ENCODE measurements at places on chromosomes 12 and 14.

DNA sequence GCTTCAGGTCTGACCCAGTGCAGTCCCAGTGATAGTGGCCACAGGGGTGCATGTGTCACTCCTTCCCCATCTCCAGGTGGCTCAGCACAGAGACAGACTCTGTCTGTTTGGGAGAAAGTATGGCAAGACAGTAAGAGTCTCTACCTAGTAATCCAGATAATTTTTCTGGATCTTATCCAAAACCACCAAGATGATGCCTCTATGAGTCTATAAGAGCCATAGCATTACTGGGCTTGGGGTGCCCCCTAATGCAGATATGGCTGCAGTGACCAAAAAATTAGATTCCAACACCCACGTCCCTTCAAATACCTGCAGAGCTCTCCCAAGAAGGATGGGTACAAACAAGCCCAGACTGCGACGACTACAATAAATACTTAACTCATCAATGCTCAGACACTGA is 123.8 kb downstream of the GRIP1 start:
- no peak for DNase-seq

DNA sequence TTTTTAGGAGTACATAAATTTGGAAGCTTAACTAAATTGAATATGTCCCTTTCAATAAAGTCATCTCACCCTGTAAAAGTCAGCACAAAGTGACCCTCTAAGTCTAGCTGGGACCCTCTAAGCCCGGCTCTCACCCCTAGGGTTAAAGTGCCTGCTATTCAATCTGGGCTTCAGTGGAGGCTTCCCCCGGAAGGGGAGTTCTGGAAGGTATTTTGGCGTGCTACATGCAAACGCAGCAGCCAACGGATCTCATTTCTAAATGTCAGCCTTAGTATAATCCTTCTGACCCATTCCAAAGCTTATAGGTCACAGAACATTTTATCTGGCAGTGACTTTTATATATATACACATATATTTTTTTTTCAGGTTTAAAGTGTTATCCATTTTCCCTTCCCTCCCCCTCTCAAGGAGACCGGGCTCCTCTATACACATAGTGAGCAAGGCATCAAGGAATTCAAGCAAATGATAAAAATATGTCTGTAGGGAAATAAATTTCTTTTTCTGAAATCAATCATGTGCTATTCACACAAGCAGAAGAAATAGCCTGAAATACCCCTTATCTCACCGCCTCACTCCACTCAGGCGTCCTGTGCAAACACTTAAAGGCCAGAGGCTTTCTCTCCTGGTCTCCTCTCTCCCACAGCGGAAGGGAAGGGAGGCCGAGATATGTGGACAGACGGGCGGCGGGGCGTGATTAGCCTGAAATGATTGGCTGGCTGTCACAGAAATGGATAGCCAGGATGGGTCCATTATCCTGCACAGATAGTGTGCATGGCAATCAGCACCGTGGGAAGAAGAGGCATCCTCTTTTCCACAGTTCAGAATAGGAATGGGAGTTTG is 301.7 kb downstream of the GALC start:
- no peak for DNase-seq

DNA sequence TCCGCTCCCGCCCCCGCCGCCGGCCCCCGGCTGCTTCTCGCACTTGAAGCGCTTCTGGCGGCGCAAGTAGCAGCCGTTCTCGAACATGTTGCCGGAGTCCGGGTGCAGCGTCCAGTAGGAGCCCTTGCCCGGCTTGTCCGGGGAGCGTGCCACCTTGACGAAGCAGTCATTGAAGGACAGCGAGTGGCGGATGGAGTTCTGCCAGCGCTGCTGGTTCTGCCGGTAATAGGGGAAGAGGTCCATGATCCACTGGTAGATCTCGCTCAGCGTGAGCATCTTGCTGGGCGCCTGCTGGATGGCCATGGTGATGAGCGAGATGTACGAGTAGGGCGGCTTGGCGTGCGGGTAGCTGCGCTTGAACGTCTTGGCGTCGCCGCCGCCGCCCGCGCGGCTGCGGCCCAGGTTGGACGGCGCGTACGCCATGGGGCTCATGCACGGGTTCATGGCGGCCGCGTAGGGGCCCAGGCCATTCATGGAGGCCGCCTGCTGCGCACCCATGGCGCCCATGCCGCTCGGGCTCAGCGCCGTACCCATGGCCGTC is 3.0 kb downstream of the FOXA1 start:
- no peak for DNase-seq

- DNase-seq: no peak
Measured at GRCh38 chr12:66744956-66745383, 66.1 kb upstream of the GRIP1 start.

GRCh38 chr12:4858386-4858785 is 51.3 kb upstream of the KCNA1 start:
- no peak for DNase-seq

- DNase-seq: no peak
Measured at GRCh38 chr14:49986343-49987014, 93.6 kb downstream of the ARF6 start.

- no peak for DNase-seq
Measured at GRCh38 chr12:99063182-99063581, 418.1 kb downstream of the APAF1 start.

GRCh38 chr14:83568141-83568540 is 1961.8 kb upstream of the FLRT2 start:
- DNase-seq: no peak

- no peak for DNase-seq
Measured at GRCh38 chr12:43267818-43268217, 284.2 kb downstream of the ADAMTS20 start.

- no peak for DNase-seq
Measured at GRCh38 chr12:74983917-74984316, 225.7 kb downstream of the KCNC2 start.

- no peak for DNase-seq
Measured at GRCh38 chr12:114152890-114153289, 186.8 kb upstream of the RBM19 start.

DNA sequence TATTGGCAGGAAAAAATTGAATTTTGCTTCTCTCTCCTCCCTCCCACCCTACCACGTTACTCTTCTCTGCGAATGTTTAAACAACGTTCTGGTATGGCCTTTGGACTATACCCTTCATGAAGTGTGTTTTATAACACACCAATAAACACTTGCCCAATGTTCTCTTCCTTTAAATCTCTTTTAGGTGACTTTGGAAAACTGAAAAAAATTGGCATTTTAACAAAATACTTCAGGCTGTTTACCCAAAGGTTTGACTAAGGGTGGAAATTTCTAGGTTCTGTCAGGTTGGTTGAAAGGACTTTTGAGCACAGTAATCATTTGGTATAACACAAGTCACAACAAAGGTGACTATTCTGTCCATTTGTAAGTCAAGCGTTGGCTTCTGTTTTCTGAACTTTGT is 446.8 kb downstream of the AEBP2 start:
- no peak for DNase-seq

DNA sequence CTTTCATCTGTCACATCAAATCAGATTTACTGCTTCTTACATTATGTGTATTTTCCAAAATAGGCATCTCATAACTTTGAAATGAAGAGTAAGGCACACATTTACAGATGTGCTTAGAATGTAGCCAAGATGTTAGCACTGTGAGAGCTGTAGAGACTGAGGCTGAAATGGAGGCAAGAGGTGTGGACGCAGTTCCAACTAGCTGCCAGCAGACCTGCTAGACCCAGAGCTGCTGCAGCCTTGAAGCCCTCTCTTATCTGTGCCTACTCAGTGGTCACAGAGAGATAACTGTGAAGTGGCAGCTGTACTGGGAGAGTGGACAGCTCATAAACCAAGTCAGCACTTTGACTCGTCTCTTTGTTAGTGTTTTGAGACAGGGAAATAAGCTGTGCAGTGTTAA is 470.9 kb downstream of the CCER1 start:
- no peak for DNase-seq

DNA sequence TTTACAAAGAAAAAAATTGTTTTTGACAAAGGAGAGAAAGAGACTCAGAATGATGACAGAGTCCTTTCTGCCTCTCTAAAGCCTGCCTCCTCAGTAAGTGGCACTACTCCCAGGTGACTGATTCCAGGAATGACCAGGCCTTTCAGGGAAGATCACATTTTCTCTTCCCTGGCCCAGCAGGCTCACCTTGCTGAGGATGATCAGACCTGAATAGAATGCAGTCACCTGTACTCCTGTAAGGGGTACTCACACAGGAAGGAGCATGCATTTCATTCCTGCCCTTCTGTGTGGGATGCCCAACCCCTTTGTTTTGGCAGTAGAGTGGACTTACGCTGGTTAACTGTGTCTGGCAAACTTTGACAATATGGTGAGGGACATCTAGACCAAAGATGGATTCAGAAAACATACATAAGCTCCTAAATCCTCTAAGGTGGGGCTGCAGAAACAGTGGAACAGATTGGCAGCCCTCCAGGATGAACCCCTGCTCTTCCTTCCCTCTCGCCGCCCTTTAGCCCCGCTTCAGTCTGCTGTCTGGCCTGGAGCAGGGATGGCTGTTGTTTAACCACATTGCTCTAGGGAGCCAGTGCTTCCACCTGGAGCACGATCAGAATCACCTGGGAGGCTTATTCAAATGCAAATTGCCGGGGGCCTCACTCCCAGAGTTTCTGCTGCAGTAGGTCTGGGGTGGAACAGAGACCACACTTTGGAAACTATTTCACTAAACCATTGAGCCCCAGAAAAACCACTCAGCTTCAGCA is 29.8 kb downstream of the ERG28 start:
- DNase-seq: no peak
